ENCODE measurements at places on chromosomes 11 and 22. TPM values are rescaled to one million over a fixed set of nuclear protein-coding genes. Genes with fewer than 3 reads are reported as not detected.

DNA sequence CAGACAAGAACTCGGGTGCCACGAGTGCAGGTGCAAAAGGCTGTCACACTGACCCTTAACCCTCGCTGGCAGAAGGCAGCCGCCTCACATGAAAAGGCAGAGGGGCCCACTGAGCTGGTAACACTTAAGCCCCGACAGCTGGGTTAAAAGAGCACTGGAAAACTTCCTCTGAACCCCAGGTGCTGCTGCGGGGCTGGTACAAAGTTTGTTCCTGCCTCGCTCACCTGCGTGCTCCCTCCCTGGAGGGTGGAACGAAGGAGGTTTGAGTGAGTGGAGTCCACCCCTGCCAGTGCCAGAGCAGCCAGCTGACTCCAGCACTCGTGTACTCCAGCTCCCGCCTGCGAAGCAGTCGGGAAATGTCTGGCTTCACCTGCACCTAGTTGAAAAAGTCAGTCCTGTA, 12.6 kb downstream of the SULT4A1 start:
- DNase-seq, result no peak

GRCh38 chr11:8362491-8362890, 98.8 kb upstream of the LMO1 start:
- no peak for DNase-seq

GRCh38 chr22:17397756-17398547, 28.7 kb downstream of the CECR2 start:
- DNase-seq, result no peak

- no peak for DNase-seq
Observed at GRCh38 chr22:32533265-32534111, 58.9 kb downstream of the FBXO7 start.

GRCh38 chr11:20342347-20343141, 21.0 kb upstream of the HTATIP2 start:
- no peak for DNase-seq

DNA sequence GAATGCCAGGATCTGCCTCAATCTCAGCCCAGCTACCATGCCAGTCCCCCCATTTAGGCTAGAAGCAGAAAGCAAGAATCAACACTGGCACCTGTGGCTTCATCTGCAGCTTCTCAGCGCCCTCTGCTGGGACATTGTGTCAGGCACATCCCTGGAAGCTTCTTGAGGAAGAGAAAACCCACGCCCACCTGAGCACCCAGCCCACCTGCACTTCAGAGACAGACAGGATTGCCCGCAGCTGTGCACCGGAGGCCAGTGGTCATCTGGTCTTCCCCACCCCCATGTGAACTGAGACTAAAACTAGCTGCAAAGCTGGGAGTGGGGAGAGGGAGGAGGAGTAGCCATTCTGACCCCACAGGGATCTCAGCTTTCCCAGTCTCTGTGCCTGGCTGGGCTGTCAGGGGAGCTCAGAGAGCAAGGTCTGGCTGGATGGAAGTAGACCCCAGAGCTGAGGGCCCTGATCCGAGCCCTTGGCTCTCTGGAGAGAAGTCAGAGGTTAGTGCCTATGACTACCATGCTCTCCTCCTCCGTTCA, 66.8 kb downstream of the FEZ1 start:
- peak; percentile 83 for DNase-seq

- peak; percentile 95 for DNase-seq
Observed at GRCh38 chr22:50531962-50532674, 2.3 kb upstream of the TYMP start.

GRCh38 chr11:111559800-111560464, 19.4 kb downstream of the LAYN start:
- DNase-seq, result no peak

KIF18A gene
- 0.17 TPM for total RNA-seq

CCDC73 gene
- total RNA-seq, result not detected

SGSM1 gene
- 33.1 TPM for total RNA-seq

CECR2 gene
- total RNA-seq, result 4.1 TPM

GPR83 gene
- total RNA-seq, result 0.88 TPM

OR6T1 gene
- not detected for total RNA-seq

Data from right cardiac atrium (tissue), 5 donors.